Umbilical cord (tissue), 2 donors: ENCODE measurements at places on chromosomes 1 and 21. TPM values are rescaled to one million over a fixed set of nuclear protein-coding genes. Genes with fewer than 3 reads are reported as not detected.

C8A gene
- total RNA-seq = not detected

PTCH2 gene
- 0.72 TPM for total RNA-seq

LAD1 gene
- 8.2 TPM for total RNA-seq

NFIA gene
- 23.6 TPM for total RNA-seq

ITLN1 gene
- total RNA-seq = 2.2 TPM

OR2T11 gene
- total RNA-seq = 0.48 TPM

ACTL8 gene
- 1.2 TPM for total RNA-seq

SLC1A7 gene
- total RNA-seq = 2.4 TPM

ST6GALNAC5 gene
- total RNA-seq = 166 TPM

MXRA8 gene
- total RNA-seq = 196 TPM

ITSN1 gene
- total RNA-seq = 235 TPM

CFHR5 gene
- total RNA-seq = 0.72 TPM

GBP5 gene
- total RNA-seq = 3.9 TPM

NBPF3 gene
- total RNA-seq = 22.1 TPM

PLA2G2C gene
- 0.48 TPM for total RNA-seq

RASAL2 gene
- total RNA-seq = 40.7 TPM

EPHA10 gene
- total RNA-seq = 21.2 TPM

LYSMD1 gene
- total RNA-seq = 4.8 TPM

DCST1 gene
- not detected for total RNA-seq

FCGR2B gene
- total RNA-seq = 16.9 TPM

FUCA1 gene
- total RNA-seq = 20.5 TPM

GSTM1 gene
- total RNA-seq = 23.8 TPM

MRAP gene
- total RNA-seq = not detected

IRF6 gene
- total RNA-seq = 40.0 TPM

PBXIP1 gene
- total RNA-seq = 120 TPM

CACNA1E gene
- 2.2 TPM for total RNA-seq

LCE3D gene
- 2.4 TPM for total RNA-seq

SPATA17 gene
- 20.9 TPM for total RNA-seq

C1orf74 gene
- total RNA-seq = 4.8 TPM

JAM2 gene
- total RNA-seq = 35.9 TPM

BRDT gene
- total RNA-seq = not detected

UBXN10 gene
- 0.48 TPM for total RNA-seq

CCDC190 gene
- 31.3 TPM for total RNA-seq

UBASH3A gene
- 1.9 TPM for total RNA-seq

SH2D2A gene
- 0.48 TPM for total RNA-seq

C2CD4D gene
- total RNA-seq = not detected

KCNA3 gene
- total RNA-seq = 3.6 TPM

FOXD2 gene
- total RNA-seq = 0.24 TPM

ANKRD65 gene
- 1.7 TPM for total RNA-seq

ARV1 gene
- total RNA-seq = 10.8 TPM

BTG2 gene
- 63.3 TPM for total RNA-seq

DIO1 gene
- not detected for total RNA-seq

NT5C1A gene
- total RNA-seq = 2.9 TPM

SYDE2 gene
- total RNA-seq = 56.8 TPM

EXO1 gene
- 1.2 TPM for total RNA-seq

HIVEP3 gene
- 1.7 TPM for total RNA-seq

IGFN1 gene
- not detected for total RNA-seq

HNRNPCL4 gene
- not detected for total RNA-seq

B3GALT2 gene
- total RNA-seq = 11.1 TPM

TARS2 gene
- total RNA-seq = 17.8 TPM

OR2AK2 gene
- total RNA-seq = not detected
